NCI-H146 (cell line): ENCODE measurements at places on chromosomes 1 and 21.
A peak's percentile ranks its signal among the peaks of the same experiment; 100 is the strongest.

- peak; percentile 69 for DNase-seq
Measured at GRCh38 chr1:228174482-228175315, 9.1 kb downstream of the IBA57 start.

DNA sequence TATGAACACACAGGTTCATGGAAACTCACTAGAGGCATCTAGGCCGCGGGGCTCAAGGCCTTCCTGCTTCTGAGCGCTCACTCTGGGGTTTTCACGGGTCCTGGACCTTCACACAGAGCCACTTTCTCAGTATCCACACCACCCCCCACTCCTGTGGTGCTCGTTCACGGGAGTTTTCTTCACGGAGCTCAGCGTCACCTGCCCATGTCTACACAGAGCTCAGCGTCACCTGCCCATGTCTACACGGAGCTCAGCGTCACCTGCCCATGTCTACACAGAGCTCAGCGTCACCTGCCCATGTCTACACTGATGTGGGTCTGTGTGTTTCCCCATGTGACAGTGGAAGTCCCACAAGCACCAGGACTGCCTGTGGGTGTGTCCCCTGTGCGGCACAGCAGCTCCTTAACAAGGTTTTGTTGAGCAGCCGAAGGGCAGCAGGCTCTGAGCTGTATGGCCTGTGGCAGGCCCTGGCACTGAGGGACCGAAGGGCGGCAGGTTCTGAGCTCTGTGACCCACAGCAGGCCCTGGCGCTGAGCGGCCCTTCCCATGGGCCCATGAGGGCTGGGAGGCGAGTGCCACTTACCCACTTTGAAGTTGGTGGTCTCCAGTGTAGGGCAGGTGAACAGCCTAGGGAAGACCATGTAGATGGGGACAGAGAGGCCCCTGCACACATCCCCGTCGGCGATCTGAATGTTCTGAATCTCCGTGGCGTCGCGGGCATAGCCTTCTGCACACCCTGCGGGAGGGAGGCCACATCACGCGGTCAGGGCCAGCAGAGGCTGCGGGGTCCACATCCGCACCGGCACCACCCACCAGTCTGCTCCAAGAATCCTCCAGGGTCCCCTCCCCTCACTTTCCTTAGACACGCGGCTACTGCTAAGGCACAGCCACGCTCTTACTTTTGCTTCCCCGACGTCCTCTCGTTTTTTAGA lies 39.8 kb downstream of the VPS26C start:
- no peak for DNase-seq

DNA sequence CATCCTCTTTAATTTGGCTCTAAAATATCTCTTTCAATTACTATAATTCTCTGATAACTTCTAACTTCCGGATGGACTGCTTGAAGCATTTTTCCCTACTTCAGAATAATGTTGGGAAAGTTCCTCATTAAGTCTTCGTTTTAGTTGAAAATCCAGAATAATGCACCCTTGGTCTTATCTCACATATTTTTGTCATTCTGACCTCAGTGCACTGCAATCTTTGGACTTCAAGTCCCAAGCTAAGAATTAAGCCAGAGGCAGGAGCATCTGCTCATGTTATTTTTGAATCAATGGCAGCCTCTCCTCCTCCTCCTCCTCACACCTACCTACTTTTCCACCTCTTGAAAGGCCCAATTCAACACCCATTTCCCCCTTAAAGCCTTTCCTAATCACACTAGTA lies 169.8 kb downstream of the CYYR1 start:
- no peak for DNase-seq

DNA sequence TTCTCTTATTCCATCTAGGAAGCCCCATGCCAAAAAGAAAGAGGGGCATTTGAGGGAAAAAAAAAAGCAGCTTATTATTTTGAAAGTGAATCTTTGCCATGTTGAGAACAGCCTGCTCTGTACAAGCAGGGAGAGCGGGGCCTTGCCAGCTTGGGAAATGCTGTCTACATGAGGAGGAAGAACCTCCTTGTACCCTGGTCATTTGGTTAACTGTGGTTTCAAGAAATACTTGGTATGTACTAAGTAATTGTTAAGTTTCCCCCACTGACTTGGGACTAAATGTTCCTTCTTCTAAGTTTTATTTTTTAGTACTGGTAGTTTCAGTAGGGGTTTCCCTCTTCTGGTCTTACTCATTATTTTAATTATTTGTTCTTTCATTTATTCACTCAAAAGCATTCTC lies 144.1 kb upstream of the HOOK1 start:
- DNase-seq = no peak

DNA sequence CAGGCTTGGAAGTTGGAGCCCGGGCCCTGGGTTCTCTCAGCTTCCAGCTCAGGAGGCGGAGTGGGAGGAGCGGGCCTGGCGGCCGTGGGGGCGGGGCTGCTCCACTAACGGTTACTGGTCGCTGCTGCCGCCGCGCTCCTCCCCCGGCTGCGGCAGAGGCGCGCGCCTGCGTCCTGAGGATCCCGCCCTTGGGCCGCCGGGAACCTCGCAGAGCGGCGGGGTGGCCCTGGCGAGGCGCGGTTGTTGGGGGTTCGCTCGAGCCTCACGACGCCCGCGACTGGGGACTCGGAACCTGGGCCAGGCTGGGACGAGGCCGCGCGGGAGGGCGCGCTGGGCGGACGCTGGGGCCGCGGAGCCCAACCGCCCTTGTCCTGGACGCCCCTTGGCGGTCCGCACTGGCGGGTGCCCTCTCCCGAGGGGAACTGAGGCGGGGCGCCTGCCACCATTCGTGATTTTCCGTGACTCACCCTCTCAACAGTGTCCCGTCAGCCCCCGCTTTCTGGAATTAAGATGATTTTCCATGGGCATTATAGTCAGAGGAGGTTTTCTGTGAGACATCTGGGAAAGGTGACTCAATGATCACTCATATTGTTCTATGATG lies 34.1 kb downstream of the OR2G3 start:
- no peak for DNase-seq

DNA sequence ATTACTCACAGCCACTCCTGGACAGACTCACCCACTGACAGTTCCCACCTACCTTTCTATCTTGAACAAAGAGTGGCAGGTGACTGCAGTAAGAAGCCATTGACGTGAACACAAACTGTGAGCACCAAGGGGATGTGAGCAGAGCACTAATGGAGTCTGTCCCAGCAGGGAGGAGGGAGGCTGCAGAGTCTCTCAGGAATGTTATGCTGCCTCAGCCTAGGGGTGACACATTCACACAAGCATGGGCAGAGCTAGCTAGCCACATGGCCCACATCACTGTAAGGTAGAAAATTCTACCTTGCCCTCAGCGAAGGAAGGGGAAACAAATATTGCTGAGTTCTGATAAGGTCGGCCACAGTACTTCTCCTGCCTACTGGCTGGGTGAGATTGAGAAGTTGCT lies 56.8 kb upstream of the PTGFRN start:
- peak; percentile 47 for DNase-seq

DNA sequence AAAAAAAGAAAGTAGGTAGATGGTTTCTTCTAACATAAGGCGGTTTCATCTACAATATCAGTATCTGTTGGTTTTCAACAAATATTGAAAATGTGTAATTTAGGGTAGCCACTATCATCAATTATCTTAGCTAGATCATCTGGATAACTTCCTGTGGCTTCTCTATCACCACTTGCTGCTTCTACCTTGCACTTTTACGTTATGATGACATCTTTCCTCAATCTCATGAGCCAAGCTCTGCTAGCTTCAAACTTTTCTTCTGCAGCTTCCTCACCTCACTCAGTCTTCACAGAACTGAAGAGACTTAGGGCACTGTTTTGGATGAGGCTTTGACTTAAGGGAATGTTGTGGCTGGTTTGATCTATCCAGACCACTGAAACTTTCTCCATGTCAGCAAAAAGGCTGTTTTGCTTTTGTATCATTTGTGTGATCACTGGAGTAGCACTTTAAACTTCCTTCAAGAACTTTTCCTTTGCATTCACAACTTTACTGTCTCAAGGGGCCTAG lies 144.9 kb upstream of the HP1BP3 start:
- no peak for DNase-seq

DNA sequence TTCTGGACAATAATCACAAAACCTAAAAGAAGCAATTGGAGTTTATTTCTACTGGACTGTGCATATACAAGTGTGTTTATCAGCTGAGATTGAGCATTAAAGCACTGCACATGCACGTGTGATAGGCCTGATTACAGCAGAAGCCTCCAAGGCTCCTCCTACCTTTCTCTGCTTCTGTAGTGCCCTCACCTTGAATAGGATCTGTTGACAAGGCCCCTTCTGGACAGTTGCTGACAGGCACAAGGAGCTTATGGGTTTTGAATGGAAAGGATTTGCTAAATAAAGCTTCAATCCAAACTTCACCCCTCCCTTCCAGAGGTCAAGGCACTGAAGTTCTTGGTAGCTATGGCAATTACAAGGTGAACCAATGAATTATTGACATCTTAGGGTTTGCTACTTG lies 7.9 kb upstream of the SGIP1 start:
- DNase-seq = no peak

GRCh38 chr1:160711602-160712311 lies at the start of gene CD48:
TSS of gene CD48 (minus strand) at chr1:160711822. CDS start at chr1:160711763, 59 bp downstream.
- no peak for DNase-seq

DNA sequence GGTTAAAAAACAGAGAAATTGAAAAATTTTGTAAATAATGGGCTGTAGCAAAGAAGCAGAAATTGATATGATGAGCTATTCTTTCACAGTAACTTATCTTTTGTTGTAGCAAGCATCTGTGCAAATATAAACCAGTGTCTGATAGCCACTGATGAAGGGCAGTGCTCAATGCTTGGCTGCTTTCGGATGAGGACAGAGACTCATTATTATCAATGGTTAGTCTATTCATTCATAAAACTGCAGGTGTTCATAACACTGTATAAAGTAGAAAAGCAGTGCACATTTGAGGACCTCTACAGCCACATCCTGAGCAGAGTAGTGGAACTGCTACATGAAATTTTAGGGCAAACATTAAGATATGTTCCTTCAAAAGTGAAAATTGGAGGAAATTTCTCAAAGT lies 107.2 kb downstream of the FAF1 start:
- peak; percentile 93 for DNase-seq

GRCh38 chr1:46411601-46412341 lies 17.7 kb downstream of the FAAH start:
- DNase-seq = no peak

GRCh38 chr1:109490934-109491302 lies 3.0 kb upstream of the CYB561D1 start:
- DNase-seq = no peak

DNA sequence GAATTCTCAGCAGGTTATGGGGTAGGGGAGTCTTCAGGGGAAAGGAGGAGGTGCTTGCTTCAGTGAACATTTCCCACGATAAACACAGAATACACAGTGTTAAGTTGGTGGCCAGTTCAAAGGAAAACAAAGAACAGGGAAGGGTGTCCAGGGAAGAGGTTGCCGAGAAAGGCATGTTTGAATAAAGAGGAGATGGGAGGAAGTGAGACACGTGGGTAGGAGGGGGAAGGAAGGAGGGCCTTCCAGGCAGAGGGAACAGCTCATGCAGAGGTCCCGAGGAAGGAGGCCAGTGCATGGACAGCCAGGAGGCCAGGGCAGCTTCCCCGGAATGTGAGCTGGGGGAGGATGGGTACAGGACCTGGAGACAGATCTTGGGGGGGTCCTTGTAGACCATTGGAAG lies 130.3 kb upstream of the TMEM51 start:
- no peak for DNase-seq

GRCh38 chr1:48093696-48094528 lies 96.7 kb upstream of the TRABD2B start:
- peak; percentile 61 for DNase-seq

- no peak for DNase-seq
Measured at GRCh38 chr1:38831731-38832369, 27.7 kb downstream of the RRAGC start.
